ENCODE measurements at places on chromosomes 1 and 21.

DNA sequence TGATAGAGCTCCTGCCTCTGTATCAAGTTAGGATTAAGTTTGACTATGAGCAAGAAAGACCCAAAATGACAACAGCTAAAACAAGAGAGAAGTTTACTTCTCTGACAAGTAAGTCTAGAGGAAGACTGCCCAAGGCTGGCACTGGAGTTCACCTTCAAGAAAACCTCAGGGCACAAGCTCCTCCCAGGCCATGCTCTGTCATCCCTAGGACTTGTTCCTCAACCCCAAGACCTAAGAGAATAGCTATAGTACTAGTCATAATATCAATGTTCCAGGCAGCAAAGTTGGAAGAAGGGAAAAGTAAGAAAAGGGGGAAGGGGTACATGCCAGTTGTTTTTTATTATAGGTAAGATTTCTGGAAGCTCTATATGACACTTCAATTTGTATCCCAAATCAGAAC, 26.4 kb upstream of the DARS2 start:
- DNase-seq: no peak

DNA sequence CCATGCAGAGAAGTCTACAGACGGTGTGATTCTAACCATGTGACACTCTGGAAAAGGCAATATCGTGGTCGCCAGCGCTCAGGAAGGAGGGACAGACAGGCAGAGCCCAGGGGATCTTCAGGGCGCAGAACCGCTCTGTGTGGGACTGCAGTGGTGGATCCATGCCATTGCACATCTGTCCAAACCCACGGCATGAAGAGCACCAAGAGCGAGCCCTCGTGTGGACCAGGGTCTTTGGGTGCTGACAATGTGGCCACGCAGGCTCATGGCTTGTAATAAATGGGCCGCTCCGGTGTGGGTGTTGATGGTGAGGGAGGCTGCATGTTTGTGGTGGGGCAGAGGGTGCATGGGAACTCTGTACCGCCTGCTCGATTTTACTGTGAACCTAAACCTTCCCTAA, 25.3 kb upstream of the POFUT2 start:
- DNase-seq: no peak

DNA sequence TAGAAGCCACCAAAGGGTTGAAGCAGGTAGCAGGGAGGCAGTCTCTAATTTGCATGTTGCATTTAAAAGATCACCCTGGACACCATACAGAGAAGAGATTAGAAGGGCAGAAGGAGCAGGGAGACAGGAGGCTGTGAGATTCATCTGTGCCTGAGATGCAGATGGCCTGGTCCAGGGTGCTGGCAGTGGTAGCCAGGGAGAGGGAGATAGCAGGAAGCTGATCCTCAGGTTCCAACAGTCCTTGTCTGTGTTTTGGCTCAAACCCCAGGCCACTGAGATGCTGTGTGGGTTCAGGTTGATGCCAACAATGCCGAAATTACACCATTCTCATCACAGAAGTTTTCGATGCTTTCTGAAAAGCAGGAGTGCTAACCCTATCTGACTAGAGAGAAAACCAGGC, 113.7 kb downstream of the KAZN start:
- DNase-seq: no peak

GRCh38 chr1:245008761-245009160, 144.4 kb upstream of the HNRNPU start:
- no peak for DNase-seq

- DNase-seq: no peak
These were observed 19.5 kb upstream of the PSMB2 start for GRCh38 chr1:35660581-35661473.

DNA sequence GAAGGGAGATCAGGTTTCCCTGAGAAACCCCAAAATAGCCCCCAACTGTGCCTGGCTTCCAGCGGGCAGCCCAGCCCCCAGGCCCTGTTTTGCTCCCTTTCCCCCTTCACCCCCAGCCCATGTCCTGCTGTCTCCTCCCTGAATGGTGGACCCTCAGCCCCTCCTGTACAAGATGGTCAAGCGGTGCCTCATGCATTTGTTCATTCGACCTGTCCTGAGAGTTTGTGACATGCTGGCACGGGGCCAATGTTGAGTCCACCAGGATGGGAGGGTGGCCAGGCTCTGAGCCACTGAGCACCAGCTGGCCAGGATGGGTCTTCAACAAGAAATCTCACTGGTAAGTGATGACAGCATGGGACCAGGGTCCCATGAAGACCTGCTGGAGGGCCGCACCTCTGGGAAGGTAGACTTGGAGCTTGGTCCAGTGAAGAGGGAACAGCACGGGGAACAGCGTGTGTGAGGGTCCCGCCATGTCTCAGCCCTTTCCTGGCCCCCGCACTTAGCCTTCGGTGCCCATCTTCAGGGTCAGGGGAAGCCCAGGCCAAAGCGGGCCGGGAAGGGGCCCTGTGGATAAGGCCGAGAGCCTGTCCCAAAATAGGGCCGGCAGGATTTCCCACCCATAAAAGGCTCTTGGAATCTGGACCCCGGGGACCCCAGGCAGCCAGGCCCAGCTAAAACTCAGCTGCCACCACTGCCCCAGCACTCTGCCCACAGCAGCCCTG, at the start of gene CALML6:
Gene CALML6 (plus strand): TSS at position 290 of the 722 bp plus-strand sequence. CDS start 21 bp downstream, at position 311.
- DNase-seq: no peak

DNA sequence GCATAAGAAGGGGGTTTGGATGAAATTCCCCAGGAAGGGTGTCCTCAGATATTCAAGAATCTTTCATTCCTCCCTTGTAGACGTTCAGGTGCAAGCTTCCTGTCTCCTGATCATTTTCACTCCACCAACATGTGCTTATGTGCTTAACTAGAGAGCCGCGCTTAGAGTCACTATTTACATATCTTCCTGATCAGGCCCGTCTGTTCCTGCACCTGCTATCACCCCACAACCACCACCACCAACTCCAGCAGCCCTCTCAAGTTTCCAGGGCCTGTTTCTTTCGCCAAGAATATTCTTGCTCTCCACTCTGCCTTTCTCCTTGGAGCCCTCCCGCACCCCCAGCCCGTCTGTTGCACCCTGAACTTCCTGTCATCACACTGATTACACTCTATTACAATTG, 113.4 kb downstream of the SPSB1 start:
- no peak for DNase-seq
